Cardiac septum (tissue), 1 donor: ENCODE measurements at places on chromosomes 12 and 14. TPM values are rescaled to one million over a fixed set of nuclear protein-coding genes. Genes with fewer than 3 reads are reported as not detected.

DNA sequence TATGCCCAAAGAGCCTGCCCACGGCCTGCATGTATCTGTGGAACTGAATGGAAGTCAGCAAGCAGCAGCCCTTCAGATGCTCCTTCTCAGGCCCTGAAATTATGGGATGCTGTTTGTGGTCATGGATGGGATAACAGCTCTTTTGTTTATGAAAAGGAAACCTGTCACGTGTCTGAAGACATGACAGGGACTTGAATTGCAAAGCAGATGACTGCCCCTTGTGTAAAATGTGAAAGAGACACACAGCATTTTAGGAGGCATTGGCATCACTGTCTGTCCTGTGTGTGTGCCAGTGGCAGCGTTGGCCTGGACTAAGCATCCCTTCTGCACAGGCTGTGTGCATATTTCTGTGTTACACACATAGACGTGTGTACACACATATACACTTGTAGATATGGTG, 192.1 kb downstream of the VRK1 start:
- no peak for DNase-seq

The ENDOU gene
- total RNA-seq, result 0.24 TPM

The IL26 gene
- not detected for total RNA-seq

DNA sequence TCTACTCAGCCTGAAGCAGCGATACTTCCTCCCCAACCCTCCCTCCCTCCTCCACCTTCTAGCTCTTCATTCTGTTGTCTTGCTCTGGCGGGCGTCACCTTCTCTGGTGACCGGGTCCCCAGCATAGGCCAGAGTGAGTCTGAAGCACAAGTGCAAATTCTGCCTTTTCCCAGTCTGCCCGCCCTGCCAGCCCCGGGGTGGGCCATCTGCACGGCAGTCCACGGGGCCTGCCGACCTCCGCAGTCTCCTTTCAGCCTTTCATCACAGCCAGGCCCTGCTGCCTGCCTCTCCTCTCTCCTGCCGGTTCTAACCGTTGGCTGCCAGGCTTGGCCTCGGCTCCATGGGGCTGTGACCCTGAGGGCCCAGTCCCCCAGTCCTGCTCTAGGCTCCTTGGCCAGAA, 58.7 kb downstream of the TESC start:
- no peak for DNase-seq

DNA sequence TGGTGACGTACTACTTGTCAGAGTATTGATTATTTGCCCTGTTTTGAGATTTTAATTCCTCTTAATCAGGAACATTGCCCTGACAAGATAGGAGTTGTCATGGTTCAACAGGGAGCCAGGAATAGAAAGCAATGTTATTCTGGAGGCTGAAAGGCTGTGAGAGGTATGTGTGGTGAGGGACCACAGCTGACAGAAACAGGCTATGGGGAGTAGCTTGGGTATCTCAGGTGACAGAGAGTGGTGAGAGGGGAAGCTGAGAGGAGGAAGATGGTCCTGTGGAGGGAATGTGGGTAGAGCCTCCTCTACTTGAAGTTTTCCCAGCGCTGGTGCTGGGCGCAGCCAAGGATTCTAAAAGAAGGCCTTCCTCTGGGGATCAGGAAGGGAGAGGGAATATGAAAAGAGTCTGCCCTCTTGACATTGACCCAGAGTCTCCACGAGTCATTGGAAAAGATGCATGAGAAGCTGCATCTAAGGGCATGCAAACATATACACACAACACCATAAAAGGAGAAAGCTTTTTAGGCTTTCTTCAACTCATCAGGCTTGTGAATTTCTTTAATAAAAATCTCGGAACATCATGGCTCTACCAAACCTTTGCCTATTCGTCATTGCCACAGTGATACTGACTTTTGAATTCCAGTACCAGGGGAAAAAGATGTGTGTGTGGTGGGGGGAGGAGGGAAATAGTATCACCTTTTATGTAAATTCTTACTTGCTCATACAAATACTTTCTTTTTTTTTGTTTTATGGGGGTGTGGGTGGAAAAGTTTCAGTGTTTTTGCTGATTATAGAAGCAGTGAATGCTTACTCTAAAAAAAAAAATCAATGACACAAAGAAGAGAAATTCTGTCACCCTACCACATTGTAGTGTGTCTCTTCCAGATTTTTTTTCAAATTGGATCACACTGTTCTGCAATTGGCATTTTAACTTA, 39.9 kb upstream of the DHRS7 start:
- no peak for DNase-seq
